WTC11 (cell line): ENCODE measurements at places on chromosomes 11 and 22. TPM values are rescaled to one million over a fixed set of nuclear protein-coding genes. Genes with fewer than 3 reads are reported as not detected.

The ATP5MG gene
- 236 to 251 TPM (median 239 TPM) in 3 replicates for total RNA-seq

The LRRC74B gene
- total RNA-seq = not detected in 3 replicates

The PRR5L gene
- total RNA-seq = 3.9 to 4.6 TPM (median 4.0 TPM) in 3 replicates

The CHADL gene
- 1.2 to 1.7 TPM (median 1.5 TPM) in 3 replicates for total RNA-seq

The PACSIN2 gene
- total RNA-seq = 64.1 to 70.5 TPM (median 69.0 TPM) in 3 replicates

DNA sequence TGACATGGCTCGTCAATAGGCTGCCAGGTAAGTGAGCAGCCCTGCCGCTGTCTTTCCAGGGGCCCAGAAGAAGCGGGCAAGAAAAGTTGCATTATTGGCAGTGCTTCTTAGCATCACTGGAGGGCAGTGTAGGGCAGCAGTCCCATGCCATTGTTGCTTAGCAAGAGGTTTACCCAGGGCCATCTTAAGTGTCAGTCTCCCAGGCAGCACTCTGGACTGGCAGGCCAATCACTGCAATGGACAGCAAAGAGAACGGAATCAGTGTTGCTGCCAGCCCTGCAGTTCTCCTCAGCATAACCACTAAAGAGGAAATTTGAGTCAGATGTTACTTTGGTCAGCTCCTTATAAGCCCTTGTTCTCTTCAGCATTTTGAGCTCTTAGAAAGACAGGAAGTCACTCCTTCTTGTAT lies 13.4 kb upstream of the GRK2 start:
- no peak for DNase-seq

- no peak for DNase-seq
Observed at GRCh38 chr11:32830796-32831195, 1.1 kb downstream of the PRRG4 start.

DNA sequence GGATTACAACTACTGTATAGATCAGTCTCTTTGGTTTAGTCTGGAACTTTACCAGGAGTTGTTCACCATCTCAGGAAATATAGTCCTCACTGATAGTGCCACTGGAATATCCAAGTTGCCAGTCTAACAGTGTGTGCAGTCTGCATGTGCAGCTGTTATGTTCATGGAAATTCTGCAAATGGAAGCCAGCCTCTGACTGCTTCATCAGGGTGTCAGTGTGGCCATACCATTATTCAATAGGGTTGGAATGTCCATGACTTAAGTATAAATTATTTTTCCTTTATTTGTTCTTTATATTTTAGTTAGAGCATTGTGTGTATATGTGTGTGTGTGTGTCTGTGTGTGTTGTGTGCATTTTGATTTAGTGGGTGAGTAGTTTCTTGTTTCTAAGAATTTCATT lies 51.8 kb downstream of the C11orf96 start:
- no peak for DNase-seq

The ZNF143 gene
- 34.0 to 35.8 TPM (median 34.0 TPM) in 3 replicates for total RNA-seq

- no peak for DNase-seq
Observed at GRCh38 chr11:70483077-70483861, 84.9 kb downstream of the CTTN start.

The PIWIL4 gene
- 0.33 to 0.66 TPM (median 0.62 TPM) in 3 replicates for total RNA-seq

The C11orf87 gene
- 0.20 to 0.25 TPM (median 0.23 TPM) in 3 replicates for total RNA-seq

The IL17REL gene
- 0.23 to 0.34 TPM (median 0.24 TPM) in 3 replicates for total RNA-seq

GRCh38 chr11:34791780-34792542 lies 124.2 kb downstream of the APIP start:
- DNase-seq = no peak

DNA sequence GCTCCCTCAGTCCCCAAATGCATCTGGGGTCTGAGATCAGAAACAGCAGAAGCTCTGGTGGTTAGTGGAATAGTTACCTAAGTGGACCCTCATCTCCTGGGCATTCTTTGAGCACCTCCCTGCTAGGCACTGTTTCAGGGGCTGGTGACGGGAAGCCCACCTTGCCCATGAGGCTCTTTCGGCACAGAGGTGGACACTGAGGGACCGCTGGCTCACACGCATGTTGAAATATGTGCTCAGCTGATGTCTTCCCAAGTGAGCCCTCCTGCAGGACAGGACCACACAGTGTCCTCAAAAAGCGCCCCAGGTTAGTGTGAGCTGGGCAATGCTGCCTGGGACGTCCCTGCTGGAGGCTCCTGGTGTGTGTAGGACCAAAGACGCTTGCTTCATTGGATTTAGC lies 1379.9 kb downstream of the TBC1D22A start:
- DNase-seq = no peak

- DNase-seq = no peak
Observed at GRCh38 chr11:125938418-125938817, 7.4 kb upstream of the VSIG10L2 start.

- no peak for DNase-seq
Observed at GRCh38 chr11:6620636-6621035, 1.4 kb upstream of the TPP1 start.

DNA sequence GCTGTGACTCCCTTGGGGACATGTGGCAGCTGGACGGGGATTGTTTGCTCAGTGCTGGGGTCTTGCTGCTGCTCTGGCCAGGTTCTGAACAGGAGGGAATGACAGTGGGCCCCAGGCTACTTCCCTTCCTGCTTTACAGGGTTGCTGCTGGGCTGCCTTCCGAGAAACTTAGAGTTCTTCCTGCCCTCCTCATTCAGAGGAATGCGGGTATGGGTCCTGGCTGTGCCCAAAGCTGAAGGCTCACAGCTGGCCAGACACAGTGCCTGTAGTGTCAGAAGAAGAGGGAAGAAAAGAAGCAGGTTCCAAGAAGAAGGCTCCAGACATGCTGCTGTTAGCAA lies 108.3 kb upstream of the PARVA start:
- no peak for DNase-seq

The MLC1 gene
- total RNA-seq = 0.13 to 0.16 TPM (median 0.16 TPM) in 3 replicates

DNA sequence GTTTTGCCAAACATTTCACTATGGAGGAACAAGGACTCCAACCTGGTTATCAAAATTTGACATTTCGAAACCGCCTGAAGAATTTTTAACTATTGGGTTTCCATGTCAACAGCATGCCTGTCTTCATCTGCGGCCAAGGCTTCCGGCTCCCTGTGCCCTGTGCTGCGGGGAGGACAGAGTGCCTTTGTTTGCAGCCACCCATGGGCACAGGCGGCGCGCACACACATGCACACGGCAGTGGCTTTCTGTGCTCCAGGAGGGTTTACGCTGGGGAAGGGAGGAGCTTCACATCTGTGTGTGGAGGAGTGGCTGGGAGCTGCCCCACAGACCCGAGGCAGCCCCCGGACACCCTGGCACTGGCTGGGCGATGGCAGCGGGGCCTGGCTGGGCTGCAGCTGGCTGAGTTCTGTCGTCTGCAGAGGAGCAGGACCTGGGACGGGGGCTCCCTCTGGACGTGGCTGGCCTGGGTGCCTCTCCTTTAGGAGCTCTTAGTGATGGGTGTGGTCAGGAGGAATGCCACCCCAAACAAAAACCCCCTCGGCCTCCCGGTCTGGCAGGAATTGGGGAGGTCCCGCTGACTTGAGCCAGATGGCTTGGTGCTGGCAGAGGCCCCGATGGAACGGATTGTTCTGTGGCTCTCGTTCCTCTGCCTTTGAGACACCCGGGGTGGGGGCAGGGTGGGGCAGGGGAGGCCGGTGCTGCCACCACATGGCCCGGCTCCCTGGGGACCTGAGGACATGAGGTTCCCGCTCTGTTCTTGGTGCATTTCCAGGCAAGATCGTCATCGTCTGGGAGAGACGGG lies 1290.9 kb downstream of the BRD1 start:
- no peak for DNase-seq

The MAJIN gene
- total RNA-seq = not detected in 3 replicates

GRCh38 chr11:57255618-57256017 lies 18.6 kb upstream of the APLNR start:
- DNase-seq = no peak

GRCh38 chr11:35246745-35247144 lies 107.8 kb downstream of the CD44 start:
- no peak for DNase-seq

- no peak for DNase-seq
Observed at GRCh38 chr11:28400331-28401100, 292.3 kb downstream of the METTL15 start.

The P4HA3 gene
- 0.13 to 0.14 TPM in 2 of 3 replicates, not detected in the other for total RNA-seq

DNA sequence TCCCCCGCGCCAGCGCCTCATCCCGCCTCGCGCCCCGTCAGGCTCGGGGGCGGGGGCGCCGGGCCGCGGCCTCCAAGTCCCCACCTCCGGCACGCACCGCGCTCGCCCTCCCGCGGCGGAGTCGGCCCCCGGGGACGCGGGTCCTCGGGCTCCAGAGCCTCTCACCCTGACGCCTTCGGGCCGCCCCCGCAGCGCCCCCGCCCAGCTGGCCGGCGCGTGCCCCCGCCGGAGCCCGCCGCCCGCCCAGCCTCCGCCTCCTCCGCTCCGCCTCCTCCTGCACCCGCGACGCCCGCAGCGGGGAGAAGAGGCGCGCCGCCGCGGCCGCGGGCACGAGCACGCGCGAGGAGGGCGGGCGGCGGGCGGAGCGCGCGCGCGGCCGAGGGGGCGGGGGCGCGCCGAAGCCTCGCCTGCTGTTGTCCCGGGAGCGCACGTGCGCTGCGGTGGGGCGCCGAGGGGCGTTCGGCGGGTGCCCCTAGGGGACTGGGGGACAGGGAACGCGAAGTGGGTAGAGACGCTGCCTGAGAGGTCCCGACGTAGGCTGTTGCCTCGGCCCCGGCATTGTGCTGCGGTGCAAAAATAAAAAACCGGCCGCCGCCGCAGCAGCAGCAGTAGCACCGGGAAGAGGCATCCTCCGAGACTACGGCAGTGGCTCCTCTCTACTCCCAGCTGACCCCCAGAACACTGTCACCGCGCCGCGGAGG lies 87.4 kb upstream of the ARHGAP32 start:
- DNase-seq = peak; percentile 72

The TREH gene
- total RNA-seq = 0.09 TPM in 1 of 3 replicates, not detected in the others

DNA sequence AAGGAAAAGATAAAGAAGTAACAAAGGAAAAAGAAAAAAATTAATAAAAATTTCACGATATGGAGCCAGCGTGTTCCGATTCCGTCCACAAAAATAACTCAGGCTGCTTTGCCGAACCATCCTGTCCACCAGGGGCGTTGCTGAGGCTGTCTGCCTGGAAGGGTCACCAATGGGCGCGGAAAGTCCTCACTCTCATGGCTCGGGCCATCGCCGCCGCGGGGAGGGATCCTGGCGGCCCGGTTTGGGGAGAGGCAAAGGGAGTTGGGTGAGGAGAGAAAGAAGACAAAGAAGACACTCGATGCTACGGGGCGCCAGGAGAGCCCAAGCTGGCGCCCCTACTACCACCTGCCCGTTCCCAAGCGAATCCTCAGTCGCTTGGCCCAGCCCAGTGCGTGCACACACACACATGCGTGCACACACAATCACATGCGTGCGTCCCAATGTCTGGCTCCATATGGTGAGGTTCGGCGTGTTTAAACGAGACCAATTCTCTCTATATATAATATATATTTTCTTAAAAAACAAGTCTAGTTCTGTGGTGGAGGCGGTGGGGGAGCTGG lies 5.6 kb upstream of the PYGM start:
- DNase-seq = peak; percentile 63

GRCh38 chr11:75442161-75442885 lies 9.3 kb upstream of the KLHL35 start:
- DNase-seq = no peak

DNA sequence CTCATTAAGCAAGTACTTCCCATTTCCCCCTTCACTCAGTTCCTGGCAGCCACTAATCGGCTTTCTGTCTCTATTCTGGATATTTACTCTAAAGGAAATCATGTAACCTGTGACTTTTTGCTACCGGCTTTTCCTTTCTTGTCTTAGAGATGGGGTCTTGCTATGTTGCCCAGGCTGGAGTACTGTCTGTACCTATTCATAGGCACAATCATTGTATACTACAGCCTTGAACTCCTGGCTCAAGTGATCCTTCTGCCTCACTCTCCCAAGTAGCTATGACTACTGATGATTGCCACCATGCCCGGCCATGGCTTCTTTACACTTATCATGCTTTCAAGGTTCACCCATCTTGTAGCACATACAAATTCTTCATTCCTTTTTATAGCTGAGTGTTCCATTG lies 12.4 kb downstream of the SLC25A17 start:
- DNase-seq = no peak

The FLRT1 gene
- total RNA-seq = 0.14 to 0.20 TPM (median 0.16 TPM) in 3 replicates

The TMEM121B gene
- 7.5 to 8.3 TPM (median 7.7 TPM) in 3 replicates for total RNA-seq

DNA sequence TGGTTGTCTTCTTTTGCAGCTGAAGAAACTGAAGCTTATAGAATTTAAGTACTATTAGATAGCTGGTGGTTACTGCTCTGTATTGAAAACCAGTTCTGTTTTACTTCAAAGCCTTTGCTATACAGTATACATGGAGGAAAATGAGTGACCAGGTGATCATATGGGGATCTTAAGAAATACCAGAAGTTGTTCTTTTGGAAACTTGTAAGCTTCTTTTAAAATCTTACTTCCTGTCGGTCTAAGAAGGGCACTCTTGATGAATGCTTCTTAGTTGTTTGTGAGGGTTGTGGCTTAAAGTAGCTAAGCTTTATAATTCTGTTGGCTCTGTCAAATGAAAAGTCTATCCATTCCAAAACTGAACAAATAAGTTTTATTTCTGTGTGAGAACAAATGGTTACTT lies 55.2 kb downstream of the PDE3B start:
- DNase-seq = no peak

DNA sequence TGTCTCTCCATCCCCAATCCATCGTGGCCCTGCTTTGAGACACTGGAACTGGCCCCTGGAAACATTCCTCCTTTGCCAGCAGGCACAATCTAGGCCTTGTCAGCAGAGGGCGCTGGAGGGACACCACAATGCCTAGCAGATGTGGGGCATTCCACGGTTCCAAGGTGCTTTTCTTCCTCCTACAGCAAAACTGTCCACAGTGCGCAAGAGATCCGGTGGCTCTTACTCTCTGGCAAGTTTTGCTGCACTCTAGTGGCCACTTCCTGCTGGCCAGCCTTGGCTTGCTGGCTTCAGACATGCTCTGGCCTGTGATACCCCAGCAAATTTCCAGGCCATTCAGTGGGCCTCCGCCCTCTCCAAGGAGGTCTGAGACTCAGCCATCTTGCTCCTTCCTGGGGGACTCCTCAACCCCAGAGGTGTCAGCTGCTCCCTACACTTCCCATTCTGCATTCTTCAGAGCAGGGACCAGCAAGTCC lies 17.1 kb upstream of the RBM4B start:
- peak; percentile 94 for DNase-seq

- DNase-seq = peak; percentile 77
Observed at GRCh38 chr11:134272381-134273316, 3.5 kb upstream of the GLB1L3 start.

DNA sequence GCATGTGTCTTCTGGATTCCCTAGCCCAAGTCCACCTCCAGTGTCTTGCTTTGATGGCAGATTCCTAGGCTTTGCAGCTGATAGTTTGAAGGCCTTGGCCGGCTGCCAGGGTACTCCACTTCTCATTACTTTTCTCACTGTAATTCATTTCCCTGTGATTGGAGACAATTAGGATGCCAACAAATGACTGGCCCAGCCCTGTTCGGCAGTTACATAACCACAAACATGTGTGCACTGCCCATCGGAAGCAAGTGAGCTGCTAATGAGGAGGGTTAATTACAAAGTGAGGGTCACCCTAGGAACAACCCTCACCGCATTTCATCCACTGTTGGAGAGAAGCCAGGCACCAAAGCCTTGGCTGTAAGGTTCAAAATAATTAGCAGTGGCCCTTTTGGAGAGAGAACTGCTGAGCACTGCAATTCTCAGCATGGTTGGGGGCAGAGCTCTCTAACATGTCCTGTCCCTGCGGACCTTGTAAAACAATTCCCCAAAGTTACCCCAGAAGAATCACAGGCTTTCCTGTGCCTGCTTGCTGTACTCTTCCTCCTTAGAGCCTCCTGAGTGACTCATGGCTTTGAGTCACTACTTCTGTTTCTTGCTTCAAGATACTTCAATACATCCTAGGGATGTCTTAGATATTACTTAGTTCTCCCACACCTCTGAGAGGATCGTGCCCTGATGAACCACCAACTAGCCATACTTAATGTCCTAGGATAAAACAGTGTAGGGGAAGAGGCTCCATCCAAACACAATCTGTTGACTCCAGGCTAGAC lies 109.7 kb upstream of the GALNT18 start:
- no peak for DNase-seq

GRCh38 chr11:44312876-44313275 lies 2.9 kb upstream of the ALX4 start:
- DNase-seq = no peak
